ENCODE measurements at places on chromosomes 3 and 15.
A peak's percentile ranks its signal among the peaks of the same experiment; 100 is the strongest.

- DNase-seq, result no peak
Observed at GRCh38 chr15:78054518-78054917, 23.0 kb downstream of the TBC1D2B start.

DNA sequence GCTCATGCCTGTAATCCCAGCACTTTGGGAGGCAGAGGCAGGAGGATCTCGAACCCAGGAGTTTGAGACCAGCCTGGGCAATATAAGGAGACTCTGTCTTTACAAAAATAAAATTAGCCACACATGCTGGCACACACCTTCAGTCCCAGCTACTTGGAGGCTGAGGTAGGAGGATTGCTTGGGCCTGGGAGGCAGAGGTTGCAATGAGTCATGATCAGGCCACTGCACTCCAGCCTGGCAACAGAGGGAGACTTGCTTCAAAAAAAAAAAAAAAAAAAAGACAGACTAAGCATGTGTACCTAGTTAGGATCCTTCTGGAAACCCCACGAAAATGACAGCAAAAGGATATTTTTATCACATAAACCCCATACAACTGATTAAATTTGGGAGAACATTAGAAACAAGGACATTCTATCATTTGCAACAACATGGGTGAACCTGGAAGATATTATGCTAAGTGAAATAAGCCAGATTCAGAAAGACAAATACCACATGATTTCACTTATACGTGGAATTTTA lies 44.9 kb downstream of the METTL6 start:
- no peak for DNase-seq

DNA sequence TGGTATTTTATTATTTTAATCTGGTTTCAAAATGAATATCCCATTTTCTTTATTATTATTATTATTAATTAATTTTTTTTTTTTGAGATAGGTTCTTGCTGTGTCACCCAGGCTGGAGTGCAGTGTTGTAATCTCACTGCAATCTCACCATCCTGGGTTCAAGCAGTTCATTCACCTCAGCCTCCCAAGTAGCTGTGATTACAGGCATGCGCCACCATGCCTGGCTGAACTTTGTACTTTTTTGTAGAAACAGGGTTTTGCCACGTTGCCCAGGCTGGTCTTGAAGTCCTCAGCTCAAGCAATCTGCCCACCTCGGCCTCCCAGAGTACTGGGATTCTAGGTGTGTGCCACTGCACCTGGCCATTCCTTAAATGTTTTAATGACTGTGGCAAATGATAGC lies 28.6 kb downstream of the DAG1 start:
- DNase-seq, result no peak

- DNase-seq, result no peak
Observed at GRCh38 chr3:123602325-123602724, 17.5 kb upstream of the HACD2 start.

DNA sequence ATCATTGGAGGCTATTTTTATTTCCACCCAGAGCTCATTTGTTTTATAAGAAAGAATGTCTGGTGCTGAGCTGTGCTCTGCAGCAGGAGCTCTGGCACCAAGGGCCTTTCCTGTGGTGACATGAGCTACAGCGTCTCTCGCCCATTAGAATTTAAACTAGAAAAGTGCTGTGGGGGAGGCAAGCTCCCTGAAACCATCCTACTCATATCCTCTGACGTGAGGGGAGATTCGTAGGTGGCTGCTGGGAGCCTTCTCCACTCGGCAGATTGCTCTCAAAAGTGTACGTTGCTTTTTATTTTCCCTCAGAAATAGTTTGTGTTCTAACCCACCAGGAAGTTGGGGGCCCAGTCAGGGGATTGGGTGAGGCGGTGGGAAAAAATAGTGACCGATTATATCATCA lies 76.3 kb upstream of the ARHGEF3 start:
- DNase-seq, result no peak

DNA sequence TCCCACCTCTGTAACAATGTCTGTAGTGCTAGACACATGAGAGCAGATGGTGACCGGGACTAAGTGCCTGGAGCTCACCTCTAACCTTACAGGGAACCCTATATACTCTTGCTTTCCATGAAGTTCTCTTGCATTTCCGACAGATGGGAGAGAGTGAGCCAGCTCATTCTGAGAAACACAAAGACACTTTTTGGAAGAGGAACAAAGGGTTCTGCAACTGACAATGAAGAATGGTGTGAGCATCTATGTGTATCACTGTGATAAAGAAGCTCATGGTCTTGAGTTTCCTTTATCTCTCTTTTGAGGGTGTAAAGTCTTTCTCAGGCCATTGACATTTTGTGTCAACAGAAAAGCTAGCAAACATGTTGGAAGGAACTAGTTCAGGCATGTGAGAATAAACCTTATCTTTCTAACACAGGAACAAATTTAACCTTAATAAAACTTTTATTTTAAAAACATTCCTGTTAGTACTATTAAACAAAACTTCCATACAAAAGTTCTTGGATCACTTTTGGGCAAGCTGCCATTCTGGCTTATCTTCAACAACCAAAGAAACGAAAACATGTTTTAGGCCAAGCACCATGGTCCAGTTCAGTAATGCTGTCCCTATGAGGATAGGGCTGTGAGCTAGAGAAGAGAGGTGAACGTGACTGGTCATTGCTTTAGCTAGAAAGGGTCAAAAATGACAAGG lies 142.7 kb downstream of the THRB start:
- DNase-seq, result no peak

DNA sequence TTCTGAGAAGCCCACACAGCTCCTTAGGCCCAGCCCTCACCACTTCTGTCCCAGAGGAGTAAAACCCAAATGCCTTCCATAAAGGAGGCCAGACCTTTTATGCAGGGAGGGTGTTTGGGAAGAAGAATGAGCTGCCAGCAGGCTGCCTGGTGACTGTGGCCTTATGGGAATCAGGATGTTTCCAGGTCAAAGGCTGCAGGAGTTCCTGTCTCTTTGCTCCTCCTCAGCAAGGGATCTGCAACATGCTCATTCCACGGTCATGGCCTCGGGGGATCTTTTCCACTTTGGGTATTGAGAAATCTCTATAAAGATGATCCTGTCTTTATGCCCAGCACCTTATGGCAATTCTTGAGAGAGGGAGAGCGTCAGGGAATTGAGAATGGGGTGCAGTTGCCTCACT lies 25.2 kb upstream of the MAGEF1 start:
- DNase-seq, result no peak

- no peak for DNase-seq
Observed at GRCh38 chr3:15903164-15903563, 105.4 kb upstream of the ANKRD28 start.

DNA sequence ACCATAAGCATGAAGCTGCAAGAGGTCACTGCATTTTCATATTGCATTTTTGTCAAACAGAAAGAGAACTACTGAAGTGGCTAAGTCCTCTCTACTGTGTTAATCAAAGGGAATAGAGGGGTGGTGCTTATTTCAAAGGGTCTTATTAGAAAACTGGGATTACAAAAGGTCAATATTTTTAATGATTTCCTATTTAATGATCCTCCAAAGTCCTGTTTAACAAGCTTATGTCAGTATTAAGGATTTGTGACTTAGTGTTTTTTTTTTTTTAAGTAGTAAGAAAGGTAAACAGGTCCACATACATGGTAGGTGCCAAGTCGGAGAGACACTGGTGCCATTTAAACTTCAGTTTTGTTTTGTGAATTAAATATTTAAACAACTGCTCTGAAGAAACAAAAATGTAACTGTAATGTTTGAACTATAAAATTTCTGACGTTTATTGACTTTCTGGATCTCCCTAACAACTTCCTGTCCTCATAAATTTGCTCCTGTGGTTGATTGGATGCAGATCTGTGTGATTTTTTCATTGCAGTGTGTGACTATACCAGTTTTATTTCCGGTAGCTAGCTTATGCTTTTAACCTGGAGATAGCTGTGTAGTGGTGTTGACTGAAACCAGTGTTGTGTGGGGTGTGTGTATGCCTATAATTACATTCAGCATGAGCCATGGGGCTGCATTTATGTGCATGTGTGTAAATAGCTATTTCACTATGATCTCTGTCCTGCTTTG lies 8.6 kb upstream of the CACNA1D start:
- DNase-seq, result no peak

- DNase-seq, result no peak
Observed at GRCh38 chr15:47570881-47571640, 146.2 kb upstream of the SEMA6D start.

- DNase-seq, result no peak
Observed at GRCh38 chr3:183515968-183516851, 39.3 kb downstream of the KLHL6 start.

DNA sequence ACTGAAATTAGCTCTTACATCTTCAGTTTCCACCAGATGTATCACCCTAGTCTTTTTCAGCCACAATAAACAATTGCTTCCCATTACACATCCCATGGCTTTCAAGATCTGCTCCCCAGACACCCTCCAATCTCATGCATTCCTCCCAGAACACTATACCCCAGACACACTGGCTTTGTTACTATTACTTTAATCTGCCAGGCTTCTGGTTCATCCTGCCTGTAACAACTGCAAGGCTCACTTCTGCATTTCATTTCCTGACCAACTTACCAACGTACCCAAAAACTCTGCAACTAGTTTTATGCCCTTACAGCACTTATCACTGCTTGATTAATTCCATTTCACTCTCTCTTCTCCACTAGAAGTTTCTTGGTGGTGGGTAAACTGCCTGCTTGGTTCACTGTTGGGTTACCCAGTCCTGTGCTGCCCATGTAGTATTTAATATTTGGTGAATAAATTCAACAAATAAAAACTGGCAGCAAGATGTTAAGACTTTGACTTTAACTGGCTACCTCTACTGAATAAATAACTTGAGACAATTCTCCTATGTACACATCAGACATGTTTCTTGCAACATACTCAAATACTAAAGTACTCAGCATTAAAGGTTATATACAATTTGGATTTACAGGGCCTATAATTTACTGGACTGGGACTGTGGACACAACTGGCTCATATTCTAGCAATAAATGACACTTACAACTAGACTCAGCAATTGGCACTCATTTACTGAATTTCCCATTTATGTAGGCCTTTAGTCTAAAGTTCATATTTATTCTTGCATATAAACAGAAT lies 2.7 kb downstream of the RPL22L1 start:
- DNase-seq, result no peak

DNA sequence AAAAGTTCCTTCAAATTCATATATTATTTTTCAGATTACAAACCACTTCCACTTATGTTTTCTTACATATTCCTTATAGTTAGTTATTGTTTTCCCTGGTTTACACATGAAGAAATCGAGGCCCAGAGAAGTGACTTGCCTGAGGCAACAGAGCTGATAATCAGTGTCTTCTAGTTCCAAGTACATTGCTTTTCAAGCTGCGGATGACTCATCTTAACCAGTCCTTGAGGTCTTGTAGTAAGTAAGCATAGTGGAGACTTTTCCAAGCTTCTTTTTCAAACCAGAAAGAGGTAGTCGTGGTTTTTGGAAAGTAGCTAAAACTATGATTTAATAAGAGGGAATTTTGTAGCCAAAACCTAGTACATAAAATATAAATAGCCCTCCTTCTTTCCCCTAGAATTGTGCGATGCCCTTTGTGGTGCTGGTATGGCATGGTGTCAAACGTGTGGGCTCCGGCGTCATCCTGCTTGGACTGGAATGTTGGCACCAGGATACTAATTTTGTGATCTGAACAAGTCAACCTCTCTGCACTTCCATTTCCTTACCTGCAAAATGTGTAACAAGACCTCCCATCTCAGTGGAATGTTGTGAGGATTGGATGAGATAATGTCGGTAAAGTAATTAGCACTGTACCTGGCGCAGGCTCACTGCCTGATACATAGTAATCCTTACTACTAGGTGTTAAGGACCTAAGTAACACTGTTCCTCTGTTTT lies 19.0 kb upstream of the DLG1 start:
- DNase-seq, result no peak

DNA sequence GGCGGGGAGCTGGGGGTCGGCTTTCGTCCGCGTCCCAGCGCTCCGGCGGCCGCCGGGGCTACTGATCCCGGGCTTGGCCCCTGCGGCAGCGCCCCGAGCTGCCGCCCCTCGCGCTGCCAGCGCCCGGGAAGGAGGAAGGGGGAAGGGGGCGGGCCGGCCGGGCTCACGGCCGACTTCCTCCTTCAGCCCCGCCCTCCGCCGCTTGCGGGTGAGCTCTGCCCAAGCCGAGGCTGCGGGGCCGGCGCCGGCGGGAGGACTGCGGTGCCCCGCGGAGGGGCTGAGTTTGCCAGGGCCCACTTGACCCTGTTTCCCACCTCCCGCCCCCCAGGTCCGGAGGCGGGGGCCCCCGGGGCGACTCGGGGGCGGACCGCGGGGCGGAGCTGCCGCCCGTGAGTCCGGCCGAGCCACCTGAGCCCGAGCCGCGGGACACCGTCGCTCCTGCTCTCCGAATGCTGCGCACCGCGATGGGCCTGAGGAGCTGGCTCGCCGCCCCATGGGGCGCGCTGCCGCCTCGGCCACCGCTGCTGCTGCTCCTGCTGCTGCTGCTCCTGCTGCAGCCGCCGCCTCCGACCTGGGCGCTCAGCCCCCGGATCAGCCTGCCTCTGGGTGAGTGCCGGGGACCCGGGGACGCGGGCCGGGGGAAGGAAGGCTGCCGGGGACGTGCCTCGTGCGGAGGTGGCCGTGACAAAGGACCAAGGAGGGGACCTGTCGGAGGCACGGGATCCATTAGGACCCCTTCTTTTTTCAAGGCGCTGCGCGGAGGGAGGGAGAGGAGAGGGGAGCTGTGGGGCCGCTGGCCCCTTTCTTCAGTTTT lies at the start of gene SEMA4B:
Gene SEMA4B (plus strand): TSS at position 201 of the 814 bp plus-strand sequence. CDS start 249 bp downstream, at position 450.
- DNase-seq, result peak; percentile 70

DNA sequence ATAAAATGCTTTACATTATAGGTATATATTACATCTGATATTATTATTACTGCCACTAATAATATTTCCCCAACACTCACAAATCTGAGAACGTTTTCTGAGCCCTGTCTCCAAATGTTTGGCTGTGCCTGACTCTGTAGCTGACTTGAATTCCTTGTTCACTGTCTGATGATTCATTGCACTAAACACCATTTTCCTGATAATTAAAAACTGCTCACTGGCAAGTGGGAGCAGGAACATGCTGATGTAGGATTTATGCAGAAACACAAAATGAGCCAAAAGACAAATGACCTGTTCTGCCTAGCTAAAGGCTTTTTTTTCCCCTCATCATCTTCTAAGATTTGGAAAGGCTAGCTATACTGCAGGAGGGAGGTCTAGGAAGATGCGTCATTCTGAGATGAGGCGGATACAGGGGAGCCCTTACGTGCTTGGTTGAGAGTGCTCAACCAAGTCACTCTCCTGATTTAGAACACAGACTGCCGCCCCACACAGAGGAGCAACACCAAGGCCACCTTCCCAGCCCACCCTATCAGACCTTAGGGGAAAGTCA lies 380.7 kb downstream of the EPHB1 start:
- no peak for DNase-seq

GRCh38 chr15:70030851-70031250 lies 66.9 kb downstream of the TLE3 start:
- DNase-seq, result no peak

Data from NCI-H146 (cell line).